ENCODE measurements at places on chromosomes 1 and 21. TPM values are rescaled to one million over a fixed set of nuclear protein-coding genes. Genes with fewer than 3 reads are reported as not detected.

GRCh38 chr1:168476588-168477385 is 67.0 kb downstream of the XCL2 start:
- no peak for DNase-seq

DNA sequence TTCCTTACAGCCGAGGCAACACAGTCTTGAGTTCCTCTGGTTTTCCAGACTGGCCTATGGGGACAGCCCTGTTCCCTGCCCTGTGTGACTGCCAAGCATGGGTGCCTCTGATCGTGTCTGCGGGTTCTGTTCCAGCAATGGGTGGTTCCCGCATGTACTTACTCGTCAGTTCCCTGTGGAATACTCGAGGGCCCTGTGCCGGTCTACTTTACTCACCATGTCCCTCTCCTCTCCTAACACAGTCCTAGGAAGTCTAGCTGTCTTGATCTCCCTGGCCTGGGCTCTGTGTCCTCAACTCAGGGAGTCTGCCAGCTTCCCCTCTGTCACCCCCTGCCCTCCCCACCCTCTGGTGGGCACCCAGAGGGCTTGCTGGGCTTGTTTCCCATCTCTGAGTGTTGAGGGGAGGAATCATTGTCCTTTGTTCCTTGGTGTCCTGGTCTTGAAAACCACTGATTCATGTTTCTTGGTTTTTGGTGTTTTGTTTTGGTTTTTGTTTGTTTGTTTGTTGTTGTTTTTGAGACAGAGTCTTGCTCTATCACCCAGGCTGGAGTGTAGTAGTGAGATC is 36.0 kb downstream of the TRAPPC10 start:
- DNase-seq = no peak

DNA sequence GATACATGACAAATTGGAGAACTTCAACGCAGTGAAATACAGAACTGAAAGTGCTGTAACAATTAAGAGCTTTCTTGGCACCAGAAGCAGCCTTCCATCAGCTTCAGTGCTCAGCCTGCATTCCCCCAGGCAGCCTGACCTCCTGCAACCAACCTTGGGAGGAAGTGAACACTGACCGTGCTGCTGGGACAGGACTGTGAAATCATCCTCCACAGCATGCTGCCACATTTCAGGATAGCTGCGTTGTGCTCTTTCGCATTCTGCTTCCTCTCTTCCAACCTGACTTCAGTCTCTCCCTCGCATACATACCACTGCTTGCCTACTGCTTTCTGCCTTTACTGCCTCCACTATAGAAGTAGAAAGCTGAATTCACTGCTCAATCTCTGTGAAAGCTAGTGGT is 388.6 kb downstream of the RWDD3 start:
- no peak for DNase-seq

DNA sequence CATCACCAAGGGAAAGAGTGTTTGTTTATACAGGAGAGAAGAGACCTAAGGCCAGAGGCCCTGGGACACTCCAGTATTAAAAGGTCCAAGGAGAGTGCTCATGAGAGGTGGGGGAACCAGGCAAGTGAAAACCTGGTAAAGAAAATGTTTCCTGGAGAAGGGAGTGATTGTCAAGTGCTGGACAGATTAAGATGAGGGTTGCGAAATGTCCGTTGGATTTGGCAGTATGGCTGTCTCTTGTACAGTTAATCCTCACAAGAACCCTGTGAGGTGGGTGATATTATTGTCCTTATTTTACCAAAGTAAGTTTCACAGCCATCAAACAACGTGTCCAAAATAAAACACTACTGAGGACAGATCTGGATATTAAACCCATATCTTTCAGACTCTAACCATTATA is 44.2 kb downstream of the RPAP2 start:
- DNase-seq = no peak

EIF3I gene
- 304 TPM for total RNA-seq

OLIG2 gene
- not detected for total RNA-seq

SELENBP1 gene
- total RNA-seq = not detected

UTS2 gene
- not detected for total RNA-seq

VASH2 gene
- total RNA-seq = 0.84 TPM

Data from activated CD4-positive, alpha-beta T cell treated with anti-CD3 and anti-CD28 coated beads, Interleukin-2, amount 10 ng/mL, durations not matched to agents 24 days and 14 days (primary cell).